ENCODE measurements at places on chromosomes 4 and X.

GRCh38 chr4:189530848-189531247 is 409.8 kb upstream of the FRG1 start:
- DNase-seq: no peak

GRCh38 chr4:9898596-9899305 is 117.3 kb downstream of the DRD5 start:
- DNase-seq: no peak

- DNase-seq: no peak
These were observed 50.4 kb downstream of the SPRY1 start for GRCh38 chr4:123446865-123447474.

- no peak for DNase-seq
These were observed 417.4 kb upstream of the FAT1 start for GRCh38 chr4:187141101-187141500.

DNA sequence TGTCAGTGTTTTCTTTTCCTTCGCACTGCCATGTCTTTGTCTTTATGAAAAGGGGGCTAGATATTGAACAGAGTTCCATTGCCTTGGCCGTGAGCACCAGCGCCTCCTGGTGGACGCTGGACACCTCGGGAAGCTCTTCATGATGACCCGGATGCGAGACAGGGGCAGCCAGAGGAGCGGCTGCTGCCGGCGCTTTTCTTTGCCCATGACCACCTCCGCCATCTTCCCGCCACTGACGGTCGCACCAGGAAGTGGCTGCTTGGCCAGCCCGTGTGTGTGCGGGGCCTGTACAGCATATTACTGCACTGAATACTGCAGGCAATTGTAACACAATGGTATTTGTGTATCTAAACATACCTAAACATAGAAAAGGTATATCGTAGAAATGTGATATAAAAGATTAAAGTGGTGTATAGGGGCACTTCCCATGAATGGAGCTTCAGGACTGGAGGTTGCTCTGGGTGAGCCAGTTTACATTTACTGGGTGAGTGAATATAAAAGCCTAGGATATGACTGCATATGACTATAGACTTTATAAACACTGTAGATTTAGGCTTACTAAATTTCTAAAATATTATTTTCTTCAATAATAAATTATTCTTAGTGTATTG is 15.8 kb upstream of the GRIA2 start:
- DNase-seq: no peak

DNA sequence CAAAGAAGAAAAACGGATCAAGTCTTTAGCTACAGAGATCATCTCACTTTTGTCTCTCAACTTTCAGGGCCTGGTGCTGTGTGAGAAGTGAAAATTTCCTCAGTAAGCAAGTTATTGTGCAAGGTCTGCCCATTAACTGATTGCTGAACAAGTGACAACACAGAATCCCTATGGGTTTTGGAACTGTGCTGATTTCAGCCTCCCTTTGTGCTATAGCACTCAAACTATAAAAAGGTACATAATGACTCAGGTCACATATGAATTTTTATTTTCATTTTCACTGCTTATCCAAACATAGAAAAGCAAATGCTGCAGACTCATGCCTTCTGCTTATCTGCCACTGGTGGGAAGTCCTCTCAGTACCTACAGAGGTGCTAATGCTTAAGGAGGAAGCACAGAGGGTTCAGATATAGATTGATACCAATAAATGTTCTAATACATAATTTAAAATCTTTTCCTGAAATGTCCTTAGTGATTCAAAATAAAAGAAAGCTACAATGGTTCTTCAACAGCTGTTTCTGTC is 576.2 kb upstream of the CT83 start:
- DNase-seq: no peak

- DNase-seq: no peak
These were observed 44.0 kb downstream of the ADRA2C start for GRCh38 chr4:3810111-3810680.

- no peak for DNase-seq
These were observed 202.2 kb upstream of the GPRIN3 start for GRCh38 chr4:89509708-89510281.

DNA sequence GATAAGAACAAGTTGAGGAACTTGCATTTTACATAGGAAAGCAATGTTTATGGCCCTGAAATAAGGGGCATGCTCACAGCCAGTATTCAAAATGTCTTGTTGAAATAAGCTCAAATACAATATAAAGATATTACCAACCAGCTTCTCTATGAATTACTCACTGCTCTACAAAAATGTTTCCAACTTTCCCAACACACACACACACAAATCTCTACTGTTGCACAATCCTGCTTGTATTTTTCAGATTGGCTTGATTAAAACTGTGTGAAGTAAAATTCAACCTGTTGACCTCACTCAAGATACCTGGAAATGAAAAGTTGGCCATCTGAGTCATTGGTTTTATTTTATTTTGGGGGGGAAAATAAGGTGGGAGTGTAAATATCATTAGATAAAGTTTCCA is 128.6 kb downstream of the CHIC2 start:
- DNase-seq: no peak

- DNase-seq: no peak
These were observed 552.6 kb downstream of the PPARGC1A start for GRCh38 chr4:23337292-23337691.

- no peak for DNase-seq
These were observed 125.5 kb upstream of the GIMD1 start for GRCh38 chr4:106494066-106494465.

DNA sequence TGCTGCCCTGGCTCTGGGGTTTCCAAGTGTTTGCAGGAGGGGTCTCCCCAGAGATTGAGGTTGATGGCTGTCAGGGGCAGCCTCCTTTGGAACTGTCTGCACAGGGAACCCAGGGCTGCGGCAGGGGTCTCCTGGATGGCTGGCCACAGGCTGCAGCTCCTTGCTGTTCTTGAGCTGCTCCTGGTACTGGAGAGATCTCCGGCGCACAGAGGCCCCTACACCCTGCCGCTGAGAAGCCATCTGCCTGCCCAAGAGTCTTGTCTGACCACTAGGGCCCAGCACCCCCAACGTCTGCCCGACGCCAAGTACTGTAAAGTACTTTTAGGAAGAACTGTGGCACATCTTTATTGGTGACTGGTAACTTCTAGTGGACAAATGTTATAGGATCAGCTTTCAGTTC is 13.5 kb downstream of the STIM2 start:
- no peak for DNase-seq

DNA sequence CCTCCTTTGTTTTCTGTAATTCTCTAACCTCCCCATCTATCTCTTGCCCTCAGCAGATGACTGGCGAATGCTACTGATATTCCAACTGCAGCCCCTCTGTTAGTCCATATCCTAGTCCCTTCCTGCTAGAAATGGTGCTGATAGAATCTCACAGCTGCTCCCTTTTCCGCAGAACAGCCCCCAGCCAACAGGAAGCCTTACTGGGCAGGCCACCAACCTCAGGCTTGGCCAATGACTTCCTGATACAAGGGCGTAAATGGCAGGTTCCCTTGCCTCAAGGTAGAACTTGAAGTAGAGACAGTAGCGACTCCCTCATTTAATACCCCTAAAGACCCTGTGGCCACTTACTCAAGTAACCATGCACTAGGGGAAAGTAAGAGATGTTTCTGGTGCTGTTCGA is 26.7 kb upstream of the SLC2A9 start:
- DNase-seq: no peak

DNA sequence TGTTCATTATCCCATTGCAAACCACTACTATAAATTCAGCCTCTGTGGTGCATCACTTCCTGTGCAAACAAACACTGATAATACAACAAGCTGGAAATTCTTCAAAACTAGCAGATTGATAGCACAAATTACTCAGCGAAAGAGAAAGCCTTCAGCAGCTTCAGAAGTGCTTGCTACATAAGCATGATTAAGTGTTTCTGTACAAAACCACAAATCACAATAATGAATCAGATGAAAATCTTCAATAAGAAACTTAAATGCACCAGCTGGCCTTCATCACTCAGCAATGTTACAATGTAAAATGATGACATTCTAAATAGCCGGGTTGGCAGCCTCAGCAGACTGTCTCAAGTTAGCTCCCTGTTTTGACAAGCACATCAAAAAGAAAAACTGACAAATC is 262.2 kb downstream of the SPOCK3 start:
- DNase-seq: no peak

DNA sequence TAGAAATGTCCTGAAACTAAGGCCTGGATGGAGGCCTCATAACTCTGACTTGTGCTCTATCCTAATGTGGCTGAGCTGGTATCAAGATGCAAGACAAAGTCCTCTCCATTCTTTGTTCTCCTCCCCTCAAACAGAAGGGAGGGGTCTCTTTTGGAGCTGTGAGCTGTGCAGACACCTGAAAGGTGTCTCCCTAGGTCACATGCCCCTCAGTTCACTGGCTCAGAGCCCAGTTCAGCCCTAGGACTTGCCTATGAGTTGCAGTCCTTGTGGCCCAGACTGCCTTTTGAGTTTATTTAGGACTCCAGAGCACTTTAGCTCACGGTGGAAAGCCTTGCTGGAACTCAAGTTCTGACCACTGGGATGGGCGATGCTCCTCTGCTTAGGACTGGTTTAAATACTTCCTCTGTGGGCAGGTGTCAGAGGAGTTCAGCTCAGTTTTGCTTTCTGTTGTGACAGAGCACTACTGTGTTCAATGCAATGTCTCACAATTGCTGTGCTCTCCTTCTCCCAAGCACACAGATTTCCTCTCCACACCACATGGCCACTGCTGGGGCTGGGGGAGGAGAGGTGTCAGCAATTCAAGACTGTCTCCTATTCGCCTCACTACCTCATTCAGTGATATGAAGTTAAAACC is 84.8 kb upstream of the ZNF827 start:
- DNase-seq: no peak

DNA sequence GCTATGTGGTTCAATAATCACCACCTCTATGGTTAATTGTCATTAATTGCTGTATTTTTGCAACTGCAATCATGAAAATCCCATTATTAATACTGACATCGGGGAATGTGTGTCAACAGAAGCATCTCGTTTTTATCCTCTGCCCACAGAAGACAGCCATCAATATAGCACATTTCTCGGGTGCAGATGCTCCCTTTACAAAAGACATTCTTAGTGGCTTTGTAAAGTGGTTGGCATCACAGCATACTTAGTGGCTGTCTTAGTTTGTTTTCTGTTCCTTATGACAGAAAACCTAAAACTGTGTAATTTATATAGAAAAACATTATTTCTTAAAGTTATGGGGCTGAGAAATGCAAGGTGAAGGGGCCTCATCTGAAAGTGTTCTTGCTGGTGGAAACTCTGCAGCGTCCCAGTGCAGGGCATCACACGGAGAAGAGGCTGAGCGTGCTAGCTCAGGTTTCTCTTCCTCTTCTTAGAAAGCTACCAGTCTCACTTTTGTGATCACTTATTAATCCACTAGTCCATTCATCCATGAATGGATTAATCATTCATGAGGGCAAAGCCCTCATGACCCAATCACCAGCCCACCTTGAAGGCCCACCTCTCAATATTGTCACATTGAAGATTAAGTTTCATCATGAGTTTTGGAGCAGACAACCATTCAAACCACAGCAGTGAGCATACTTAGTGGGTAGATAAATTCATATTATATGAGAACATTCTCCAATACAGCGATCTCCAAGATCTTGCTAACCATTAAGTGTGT is 1067.7 kb upstream of the PABPC4L start:
- no peak for DNase-seq

DNA sequence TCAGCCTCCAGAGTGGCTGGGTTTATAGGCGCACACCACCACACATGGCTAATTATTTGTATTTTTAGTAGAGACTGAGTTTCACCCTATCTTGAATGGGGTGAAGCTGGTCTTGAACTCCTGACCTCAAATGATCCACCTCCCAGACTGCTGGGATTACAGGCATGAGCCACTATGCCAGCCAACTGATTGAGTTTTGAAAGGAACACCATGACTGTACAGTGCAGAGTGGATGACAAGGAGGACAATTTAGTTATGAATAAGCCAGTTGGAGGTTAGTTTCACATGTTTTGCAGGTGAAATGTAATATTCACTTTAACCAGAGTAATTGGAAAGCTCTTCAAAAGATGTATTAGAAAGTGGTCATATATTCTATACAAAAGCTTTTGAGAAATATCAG is 60.8 kb downstream of the PCDH18 start:
- DNase-seq: no peak

Measured in activated T-helper 1 cell treated with anti-CD3 and anti-CD28 coated beads, Interleukin-2, amount 50 U/mL, for 16 hours (primary cell).